ENCODE measurements at places on chromosomes 5 and 9.

GRCh38 chr5:57986761-57987341, 473.0 kb downstream of the PLK2 start:
- no peak for DNase-seq

- DNase-seq: no peak
Measured at GRCh38 chr9:89422151-89422975, 75.5 kb downstream of the SEMA4D start.

GRCh38 chr5:60332244-60333004, 367.5 kb downstream of the DEPDC1B start:
- DNase-seq: no peak

GRCh38 chr5:128629157-128629556, 91.1 kb upstream of the FBN2 start:
- DNase-seq: no peak

DNA sequence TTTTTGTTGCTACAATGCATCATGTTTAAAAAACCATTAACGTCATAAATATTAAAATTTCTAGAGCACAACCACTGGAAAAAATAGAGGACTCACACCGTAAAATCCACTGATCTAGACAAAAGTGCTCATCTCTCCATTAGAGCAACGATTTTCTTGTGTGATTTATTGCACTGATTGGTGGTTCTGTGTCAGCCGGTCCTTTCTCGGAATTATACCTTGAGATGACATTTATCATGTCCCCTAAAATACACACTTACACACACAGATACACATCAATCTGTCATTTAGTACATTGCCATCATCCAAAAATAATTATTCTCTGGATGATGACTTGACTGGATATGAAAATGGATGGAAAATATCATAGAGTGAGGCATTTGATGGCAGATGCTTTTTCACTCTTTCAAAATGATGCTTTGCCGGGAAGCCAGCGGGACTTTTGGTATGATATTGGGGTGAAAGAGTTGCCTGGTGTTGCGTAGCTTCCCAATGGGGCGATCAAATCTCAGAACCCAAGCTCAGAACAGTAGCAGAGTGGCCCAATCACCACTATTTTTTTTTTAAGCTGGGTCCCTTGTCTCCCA, 226.6 kb downstream of the GAS1 start:
- no peak for DNase-seq
